ENCODE measurements at places on chromosomes 4 and X. TPM values are rescaled to one million over a fixed set of nuclear protein-coding genes. Genes with fewer than 3 reads are reported as not detected.

The POLA1 gene
- total RNA-seq: 20.3 TPM

DNA sequence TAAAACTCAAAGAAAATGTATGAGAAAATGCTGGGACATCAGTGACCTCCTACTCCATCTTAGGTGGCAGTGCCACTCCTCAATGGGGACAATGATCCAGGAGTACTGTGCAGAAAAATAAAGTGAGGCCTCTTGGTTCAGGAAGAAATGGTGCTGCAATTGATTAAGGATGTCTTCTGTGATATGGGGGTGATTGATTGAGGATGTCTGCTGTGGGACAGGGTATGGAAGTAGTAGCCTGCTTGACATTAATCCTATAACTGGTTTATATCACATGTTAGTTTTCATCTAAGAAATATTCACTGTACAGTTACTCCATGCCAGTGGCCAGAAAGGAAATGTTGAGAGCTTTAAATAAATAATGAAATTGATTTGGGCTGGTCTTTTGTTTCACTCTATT lies 20.5 kb downstream of the OTOP1 start:
- no peak for DNase-seq

- no peak for DNase-seq
Observed at GRCh38 chr4:131316086-131316485, 1833.0 kb upstream of the PCDH10 start.

- DNase-seq: no peak
Observed at GRCh38 chrX:68995780-68996551, 167.1 kb downstream of the EFNB1 start.

All from breast epithelium (tissue), 4 donors.